Retina (tissue), 1 donor: ENCODE measurements at places on chromosomes 11 and 22.

- DNase-seq = no peak
Measured at GRCh38 chr11:100709233-100709957, 22.3 kb downstream of the ARHGAP42 start.

DNA sequence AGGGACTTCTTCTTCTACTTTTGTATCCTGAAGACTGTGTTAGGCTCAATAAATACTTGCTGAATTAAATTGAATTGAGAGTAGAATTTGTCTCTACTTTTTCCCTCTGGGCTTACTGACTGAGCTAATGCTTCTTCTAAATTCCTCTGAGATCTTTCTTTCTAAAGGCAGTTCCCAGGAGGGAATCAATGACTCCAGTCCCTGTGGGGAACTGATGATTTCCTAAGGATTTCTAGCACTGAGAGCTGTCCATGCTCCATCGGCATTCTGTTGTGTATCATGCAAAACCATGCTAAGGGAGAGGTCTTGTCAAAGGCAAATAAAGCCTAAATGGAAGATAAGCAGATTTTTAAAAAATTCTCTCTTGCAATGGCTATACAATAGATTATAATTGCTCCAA, 148.8 kb upstream of the KIRREL3 start:
- DNase-seq = no peak

DNA sequence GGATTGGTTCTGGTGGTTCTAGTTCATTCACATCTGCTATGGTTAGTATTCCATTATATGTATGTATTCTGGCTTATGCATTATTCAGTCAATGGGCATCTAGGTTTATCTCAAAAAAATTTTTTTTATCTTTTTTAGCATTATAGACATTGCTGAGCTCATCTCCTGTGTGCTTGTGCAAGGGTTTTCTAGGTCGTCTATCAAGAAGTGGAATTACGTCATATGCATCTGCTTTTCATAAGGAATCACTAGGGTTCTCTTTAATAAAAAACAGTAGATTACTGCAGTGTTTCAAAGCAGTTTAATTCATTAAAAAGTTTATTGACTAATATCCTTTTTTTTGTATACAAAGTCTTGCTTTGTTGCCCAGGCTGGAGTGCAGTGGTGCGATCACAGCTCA, 21.3 kb downstream of the TBC1D22A start:
- no peak for DNase-seq

GRCh38 chr11:106398502-106399075, 321.1 kb downstream of the AASDHPPT start:
- DNase-seq = no peak

DNA sequence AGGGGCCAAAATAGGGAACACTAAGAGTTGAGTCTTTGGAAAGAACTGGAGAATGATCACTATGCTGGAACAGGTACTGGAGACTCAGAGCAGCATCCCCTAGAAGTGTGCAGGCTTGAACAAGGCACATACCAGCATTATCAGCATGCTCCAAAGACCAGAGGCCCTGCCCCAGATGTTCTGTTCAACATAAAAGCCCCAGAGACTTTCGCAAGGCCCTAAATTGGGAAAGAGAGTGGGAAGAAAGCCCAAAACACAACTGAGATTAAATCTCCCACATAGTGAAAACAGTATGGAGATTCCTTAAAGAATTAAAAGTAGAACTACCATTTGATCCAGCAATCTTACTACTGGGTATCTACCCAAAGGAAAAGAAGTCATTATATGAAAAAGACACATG, 9.4 kb downstream of the CNGA4 start:
- no peak for DNase-seq

DNA sequence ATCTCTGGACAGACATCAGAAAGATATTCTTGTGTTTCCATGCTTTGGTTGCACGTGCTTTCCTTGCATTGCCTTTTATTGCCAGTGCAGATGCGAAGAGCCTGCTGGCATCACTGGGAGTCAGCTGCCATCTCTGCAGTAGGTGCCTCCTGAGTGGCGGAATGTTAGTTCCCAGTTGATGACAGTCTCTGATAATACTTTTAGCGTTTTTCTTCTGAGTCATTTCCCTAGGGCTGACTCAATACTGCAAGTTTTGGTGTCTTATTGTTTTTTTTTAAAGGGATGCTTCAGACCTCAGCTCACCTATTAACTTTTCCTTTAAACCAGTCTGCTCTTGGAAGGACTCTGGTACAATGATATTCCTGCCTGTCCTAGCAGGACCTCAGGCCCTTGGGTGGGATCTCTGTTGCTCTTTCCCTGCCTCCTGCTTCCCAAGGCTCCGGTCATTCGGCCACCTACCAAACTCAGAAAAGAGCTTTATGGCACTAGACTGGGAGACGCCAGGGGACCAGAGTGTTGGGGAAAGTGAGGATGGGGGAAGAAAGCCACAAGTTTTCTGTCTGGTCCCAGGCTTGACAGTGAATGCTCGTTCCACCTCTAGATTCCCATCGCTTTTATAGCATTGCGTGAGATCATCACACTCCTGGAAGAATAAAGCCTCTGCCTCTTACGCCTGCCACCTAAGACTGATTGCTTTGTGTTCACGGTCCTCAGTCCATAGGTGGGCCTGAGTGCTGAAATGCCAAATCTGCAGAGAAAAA, 308.7 kb downstream of the DDX10 start:
- DNase-seq = no peak

DNA sequence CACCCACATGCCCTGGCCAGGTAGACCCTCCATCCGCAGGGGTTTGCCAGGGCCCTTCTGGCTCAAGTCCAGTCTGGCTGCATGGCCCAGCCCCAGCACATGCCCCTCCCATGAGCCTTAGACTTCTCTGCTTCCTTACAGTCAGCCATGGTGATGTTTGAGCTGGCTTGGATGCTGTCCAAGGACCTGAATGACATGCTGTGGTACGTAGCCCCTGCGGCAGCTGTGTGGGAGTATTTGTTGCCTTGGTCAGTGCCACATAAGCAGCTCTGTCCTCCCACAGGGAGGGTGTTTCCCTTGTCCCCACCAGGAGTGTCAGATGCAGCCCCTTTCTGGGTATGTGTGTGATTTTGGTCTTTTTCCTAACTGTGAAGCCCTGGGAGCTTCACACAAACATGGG, 17.5 kb downstream of the CDC45 start:
- DNase-seq = no peak

DNA sequence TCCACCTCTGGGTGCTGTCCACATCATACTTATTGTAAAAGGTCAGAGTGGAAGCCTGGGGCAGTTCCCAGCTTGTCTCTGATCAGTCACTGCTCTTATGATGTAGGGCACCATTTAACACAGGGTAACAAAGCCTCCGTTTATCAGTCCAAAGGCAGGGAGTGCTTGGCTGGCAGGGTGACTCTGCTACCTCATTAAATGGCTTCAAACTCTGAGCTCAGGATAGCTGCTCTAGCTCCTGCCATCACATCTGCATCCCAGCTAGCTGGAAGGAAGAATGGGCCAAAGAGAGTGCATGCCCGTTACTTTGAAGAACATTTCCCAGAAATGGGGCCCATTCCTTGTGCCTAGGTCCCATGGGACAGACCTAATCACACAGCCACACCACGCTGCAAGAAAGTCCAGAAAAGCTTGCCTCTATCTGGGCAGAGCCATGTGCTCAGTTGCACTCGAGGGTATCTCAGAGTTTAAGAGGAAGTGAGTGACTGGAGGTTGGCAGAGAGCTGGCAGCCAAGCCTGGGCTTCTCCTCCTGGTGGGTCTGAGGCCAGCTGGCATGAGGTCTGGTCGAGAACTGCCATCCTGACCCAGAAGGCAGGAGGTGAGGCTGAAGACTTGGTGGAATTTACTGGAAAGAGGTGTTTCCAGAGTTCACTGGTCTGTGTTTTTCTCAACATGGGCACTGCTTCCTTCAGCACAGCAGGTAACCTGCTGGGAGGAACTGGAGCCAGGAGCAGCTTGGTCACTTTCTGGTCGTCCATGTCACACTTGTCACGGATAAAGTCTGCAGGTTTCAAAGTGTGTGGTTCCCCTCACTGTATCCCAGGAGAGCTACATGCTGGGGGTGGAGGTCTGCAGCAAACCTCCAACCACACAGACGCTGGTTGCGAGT, 935.7 kb downstream of the BRD1 start:
- DNase-seq = no peak

DNA sequence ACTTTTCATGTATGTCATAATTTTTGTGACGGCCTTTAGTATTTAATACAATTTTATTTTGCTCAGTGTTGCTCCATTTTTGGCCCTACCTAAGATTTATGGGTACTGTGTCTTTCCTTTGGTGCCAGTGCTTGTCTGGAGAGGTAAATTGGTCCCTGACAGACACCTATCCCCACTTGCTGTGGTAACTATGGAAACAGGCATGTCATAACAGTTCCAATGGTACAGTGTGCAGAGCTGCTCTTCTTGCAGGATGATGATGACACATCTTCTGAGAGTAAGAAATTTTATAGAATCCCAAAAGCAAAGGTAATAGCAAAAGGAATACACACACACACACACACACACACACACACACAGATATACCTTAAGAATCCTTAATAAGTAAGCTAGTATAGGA, 118.5 kb downstream of the ELP4 start:
- no peak for DNase-seq

DNA sequence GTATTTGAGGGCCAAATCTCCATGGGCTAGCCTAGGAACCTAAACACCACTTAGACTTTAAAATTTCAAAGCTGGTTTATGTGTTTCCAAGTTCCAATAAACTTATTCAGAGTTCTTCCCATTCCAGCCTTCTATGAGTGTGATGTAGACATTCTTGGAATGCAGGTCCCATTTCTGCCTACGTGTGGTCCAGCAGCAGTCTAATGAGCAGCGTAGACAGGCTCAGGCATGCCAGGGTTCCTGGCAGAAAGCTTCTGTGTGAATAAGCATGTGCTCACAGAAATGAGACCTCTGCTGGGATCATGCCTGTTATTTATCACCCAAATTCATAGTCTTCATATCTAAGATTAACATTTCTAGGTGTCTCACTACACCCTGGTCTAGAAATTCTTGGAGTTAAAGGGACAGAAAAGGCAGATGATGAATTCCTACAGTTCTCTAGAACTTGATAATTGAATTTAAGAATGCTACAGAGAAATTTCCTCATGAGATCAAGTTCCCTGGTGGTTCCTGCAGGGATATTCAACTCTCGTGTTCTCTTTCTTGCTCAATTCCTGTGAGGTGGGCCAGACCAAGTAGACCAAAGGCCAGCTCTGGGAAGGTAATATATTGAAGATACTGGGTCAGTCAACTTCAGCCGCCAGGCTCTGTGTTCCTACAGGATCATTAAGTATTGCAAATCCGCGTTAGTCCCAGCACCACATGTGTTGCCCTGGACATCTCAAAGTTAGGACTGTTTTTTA, 17.6 kb downstream of the RNF185 start:
- no peak for DNase-seq

- no peak for DNase-seq
Measured at GRCh38 chr11:112540261-112540660, 279.6 kb upstream of the PLET1 start.

- no peak for DNase-seq
Measured at GRCh38 chr11:132307309-132308020, 937.0 kb downstream of the NTM start.

DNA sequence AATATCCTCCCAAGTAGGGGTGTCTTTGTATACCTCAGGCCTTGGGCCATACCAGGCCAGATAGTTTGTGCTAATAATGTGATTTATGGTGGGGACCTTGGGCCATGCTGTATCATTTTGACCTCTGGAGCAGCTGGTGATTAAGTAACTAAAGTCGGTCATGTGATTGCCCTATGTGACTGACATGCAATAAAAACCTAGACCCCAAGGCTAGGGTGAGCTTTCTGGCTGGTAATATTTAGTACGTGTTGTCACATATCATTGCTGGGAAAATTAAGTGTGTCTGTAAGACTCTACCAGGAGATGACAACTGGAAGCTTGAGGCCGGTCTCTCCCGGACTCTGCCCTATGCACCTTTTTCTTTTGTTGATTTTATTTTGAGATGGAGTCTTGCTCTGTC, 12.6 kb upstream of the TFIP11 start:
- no peak for DNase-seq

GRCh38 chr11:132852361-132852760, 679.9 kb downstream of the OPCML start:
- DNase-seq = no peak

- DNase-seq = no peak
Measured at GRCh38 chr22:47748271-47748670, 985.8 kb downstream of the TBC1D22A start.

GRCh38 chr22:45503050-45503815, 550 bp downstream of the FBLN1 start:
- peak; percentile 73 for DNase-seq

GRCh38 chr22:49701380-49702067, 126.1 kb downstream of the BRD1 start:
- no peak for DNase-seq

DNA sequence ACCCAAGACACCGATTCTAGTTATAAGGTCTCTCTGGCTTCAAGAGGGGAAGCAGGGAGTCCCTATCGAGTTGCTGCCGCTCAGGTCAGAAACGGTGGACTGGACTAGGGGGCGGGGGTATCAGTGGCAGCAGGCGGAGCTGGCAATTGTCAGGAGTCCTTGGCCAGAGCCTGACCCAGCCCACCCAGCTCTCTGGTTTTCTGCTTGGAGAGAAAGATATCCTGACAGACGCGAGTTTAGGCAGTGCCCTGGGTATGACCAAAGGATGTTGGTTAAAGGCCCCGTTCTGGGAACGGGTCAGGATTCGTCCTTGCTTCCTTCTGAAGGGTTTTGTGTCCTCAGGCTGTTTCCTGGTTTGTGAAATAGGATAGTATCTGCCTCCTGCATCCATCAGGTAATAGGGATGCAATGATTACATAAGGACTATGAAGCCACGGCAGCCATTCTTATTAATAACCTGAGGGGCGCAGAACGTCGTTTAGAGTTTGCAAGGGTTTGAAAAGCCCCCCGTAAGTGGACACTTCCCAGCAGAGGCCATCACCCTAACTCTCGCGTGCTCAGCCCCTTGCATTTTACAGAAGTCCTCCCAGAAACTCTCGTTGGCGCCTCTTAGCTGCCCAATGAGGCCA, 700 bp upstream of the DEPDC5 start:
- no peak for DNase-seq

GRCh38 chr22:41447435-41448188, 1.0 kb upstream of the TOB2 start:
- DNase-seq = peak; percentile 92

GRCh38 chr11:68432874-68433273, 27.7 kb upstream of the PPP6R3 start:
- DNase-seq = no peak

DNA sequence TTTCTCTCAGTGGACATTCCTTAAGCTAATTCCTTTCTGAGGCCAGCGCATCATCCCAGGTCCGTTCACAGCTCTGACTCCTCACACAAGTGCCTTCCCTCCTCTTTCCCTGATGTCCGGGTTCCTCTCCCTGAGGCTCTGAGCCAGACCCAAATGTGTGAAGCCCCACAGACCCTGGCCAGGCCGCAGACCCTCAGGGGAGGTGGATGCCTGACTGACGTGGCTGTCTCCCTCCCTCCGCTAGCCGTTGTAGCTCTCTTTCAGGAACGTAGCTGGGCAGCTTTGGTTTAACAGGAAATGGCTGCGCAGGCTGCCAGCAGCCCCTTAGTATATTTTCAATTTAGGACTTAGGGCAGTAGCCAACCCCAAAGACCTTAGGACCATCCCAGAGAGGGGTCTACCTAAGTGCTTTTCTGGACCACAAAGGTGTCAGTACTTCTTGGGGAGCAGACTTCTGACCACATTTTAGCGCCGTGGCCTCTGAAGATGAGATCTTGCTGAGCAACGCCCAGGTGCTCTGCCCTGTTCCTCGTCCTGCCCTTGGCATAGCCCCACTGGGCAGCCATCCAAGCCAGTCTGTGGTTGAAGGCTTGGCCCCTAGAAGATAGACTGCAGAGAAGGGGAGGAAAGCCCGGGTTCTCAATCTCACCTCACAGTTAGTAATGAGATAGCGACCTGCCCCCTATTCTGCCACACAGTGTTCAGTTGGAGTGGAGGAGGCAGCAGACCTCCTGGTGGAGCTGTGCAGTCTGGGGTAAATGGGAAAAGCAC, 27.0 kb downstream of the MYBPC3 start:
- no peak for DNase-seq

- DNase-seq = peak; percentile 21
Measured at GRCh38 chr22:35549328-35549727, 8.7 kb downstream of the RASD2 start.
